ENCODE measurements at places on chromosomes 12 and 14.

- ATAC-seq: no peak
These were observed 70.7 kb downstream of the PLEKHA5 start for GRCh38 chr12:19200261-19200660.

- no peak for ATAC-seq
These were observed 5.6 kb downstream of the AGAP2 start for GRCh38 chr12:57732726-57733593.

- ATAC-seq: no peak
These were observed 1.5 kb downstream of the INF2 start for GRCh38 chr14:104690861-104691455.

DNA sequence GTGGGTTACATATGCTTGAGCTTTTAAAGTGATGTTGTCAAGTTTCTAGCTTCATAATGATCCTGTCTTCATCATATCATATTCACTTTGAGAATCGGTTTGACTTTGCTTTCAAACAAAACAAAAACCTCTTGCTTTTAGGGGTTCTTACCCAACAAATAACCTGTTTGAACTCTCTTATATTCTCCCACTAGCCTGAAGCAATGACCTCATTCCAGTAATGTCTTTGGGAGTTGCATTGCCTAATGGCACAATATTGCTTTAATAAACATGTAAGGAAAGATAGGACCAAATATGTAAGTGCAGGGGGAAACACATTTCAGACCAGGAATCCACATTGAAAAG lies 27.7 kb downstream of the WBP11 start:
- ATAC-seq: no peak

GRCh38 chr12:94289461-94290312 lies 141.3 kb downstream of the PLXNC1 start:
- peak; percentile 69 for ATAC-seq
